Brain microvascular endothelial cell (primary cell): ENCODE measurements at places on chromosomes 5 and 9.

DNA sequence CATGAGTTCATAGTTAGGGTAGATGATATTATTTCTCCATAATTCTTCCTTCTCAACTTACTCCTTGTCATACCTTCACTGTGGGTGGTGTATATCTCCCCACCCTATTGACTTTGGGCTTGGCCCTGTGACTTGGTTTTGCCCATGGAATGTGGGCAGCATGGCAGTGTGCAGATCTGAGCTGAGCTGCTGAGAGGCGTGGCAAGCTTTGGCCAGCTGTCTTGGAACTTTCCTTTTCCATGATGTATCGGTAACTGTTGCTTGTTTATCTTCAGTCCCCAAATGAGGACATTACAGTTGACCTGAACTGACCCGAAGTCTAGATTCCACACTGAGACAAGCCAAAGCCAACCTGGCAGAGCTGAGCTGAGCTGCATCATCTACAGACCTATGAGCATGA, 70.4 kb downstream of the RALGPS1 start:
- DNase-seq = no peak

GRCh38 chr9:133273098-133273497, 1.9 kb downstream of the ABO start:
- no peak for DNase-seq

DNA sequence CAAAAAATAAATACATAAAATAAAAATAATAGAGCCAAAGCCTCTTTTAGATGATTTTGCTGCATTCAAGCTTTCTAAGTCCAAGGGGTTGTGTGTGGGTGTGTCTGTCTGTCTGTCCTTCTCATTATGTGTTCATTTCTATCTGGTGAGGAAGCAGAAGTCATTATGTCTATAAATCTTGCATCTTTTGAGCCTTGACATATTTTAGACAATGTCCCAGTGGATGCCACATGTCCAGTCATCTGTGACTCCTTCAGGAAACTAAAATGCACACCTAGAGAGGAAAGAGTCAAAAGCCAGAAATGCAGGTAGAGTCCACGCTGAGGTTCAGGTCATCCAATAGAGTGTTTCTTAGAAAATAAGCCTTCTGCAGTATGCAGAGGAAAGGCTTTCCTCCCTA, 80.9 kb downstream of the GALNT10 start:
- no peak for DNase-seq

DNA sequence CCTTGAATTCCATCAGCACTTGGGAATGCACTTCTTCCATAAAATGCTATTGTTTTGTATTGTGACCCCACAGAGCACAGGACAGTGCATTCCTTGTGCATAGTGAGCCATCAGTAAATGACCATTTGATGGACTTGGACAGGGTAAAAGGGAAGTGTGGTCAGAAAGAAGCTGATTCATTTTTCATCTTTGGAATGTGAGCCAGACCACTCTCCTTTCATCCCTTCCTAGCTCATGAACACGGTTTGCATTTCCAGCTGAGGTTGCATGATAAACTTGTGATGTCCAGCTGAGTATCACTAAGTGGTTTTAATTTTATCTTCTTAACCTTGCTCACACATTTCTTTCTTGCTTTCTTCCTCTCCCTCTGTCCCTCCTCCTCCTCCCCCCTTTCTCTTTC, 101.3 kb downstream of the NUDT12 start:
- DNase-seq = peak; percentile 78

DNA sequence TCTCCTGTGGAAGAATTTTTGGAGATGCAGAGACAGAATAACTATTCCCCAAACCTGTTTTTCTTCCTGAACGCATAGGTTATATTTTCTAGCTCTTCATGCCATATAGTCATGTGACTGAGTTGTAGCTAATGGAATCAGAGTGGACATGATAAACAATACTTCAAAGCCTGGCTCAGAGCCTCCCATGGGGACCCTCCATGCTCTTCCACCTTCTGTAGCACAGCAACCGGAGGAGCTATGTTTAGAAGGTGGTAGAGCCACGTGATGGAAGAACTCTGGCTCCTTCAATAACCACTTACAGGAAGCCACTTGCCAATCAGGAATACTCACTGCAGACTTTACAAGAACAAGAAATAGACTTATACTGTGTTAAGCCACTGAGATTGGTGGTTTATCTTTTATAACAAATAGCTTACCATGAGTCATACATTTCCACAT, 39.2 kb downstream of the NADK2 start:
- DNase-seq = peak; percentile 36

- DNase-seq = peak; percentile 8
These were observed 57.7 kb downstream of the GPBP1 start for GRCh38 chr5:57231607-57232006.

GRCh38 chr5:157516626-157517325, 56.8 kb downstream of the NIPAL4 start:
- peak; percentile 89 for DNase-seq

GRCh38 chr9:133987946-133988665, 4.0 kb downstream of the VAV2 start:
- DNase-seq = no peak

GRCh38 chr5:97363577-97363976, 180.5 kb upstream of the RIOK2 start:
- DNase-seq = no peak

- no peak for DNase-seq
These were observed 12.0 kb downstream of the TTC1 start for GRCh38 chr5:160020964-160021363.

GRCh38 chr9:77661566-77662085, 13.5 kb upstream of the GNA14 start:
- no peak for DNase-seq

DNA sequence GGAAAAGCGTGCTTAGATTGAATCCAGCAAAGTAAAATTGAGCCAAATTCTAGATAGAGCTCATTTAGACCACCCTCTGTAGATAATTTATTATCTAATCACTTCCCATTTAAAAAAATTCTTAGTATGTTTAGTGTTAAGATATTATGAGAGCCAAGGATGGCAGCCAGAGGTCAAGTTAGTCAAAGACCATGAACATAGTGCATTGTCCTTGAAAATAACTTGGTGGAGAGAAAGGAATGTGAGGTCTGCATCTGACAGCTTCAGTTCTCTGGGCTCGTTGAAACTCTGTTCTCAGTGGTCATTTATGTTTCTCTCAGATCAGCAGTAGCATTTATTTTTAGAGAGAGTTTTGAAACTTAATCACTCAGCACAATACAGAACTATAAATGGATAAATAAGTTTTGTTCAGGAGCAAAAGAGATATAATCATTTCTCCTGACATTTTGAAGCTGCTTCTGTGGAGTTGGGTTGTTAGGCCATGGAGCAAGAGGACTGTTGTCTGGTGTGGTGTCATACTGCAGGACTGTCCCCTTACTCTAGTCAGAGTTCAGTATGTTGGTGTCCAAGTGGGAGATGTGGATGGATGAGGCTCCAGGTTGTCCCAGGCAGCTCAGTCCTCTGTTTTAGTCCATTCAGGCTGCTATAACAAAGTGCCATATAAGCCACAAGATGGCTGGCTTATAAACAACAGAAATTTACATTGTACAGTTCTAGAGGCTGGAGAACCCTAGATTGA, 337.7 kb downstream of the FBXL7 start:
- DNase-seq = no peak

DNA sequence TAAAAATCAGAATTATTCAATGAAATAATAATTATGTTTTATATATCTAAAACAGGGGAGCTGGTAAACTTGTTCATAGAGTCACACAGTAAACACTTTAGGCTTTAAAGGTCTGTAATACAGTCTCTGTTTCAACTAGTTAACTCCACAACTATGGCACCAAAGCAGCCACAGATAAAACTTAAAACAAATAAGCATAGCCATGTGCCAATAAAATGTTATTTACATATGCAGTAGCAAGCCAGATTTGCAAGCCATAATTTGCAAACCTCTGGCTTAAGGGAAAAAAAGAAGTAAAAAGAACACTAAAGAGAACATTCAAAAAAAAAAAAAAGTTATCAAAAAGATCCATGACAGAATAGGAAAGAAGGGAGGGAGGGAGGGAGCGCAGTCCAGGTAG, 24.9 kb downstream of the RICTOR start:
- DNase-seq = no peak

DNA sequence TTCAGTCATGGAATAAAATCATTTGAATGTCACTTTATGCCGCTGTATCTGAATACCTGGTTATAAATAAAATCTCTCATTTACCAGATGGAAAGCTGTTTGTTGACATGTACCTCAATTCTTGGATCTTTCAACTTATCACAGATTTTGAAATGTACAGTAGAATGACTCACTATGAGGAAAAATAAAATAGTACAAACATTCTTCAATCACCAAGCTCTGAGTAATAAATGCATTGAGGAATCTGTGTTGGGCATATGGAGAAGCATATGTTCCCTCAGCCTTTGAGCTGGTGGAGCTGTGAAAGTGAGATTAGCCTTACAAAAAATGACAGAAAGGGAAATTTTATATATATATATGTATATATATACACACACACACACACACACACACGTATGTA, 175.4 kb downstream of the KIAA0825 start:
- DNase-seq = no peak

DNA sequence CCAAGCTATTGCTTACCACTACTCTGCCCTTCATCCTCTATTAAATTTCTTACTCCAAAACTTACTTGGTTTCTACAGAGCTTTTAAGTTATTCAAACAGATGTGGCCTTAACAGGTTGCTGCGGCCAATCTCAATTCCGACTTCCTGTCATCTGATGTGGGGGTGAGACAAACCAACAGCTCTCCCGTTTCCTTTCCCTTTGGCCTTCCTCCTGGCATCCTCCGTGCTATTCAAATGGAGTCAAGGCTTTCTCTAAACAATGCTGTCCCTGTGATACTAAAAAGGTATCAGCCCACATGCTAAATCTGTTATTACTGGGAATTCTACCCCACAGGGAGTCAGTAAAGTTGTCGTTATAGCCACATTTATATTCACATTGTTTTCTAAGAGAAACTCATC, 11.8 kb downstream of the RBM18 start:
- DNase-seq = no peak

GRCh38 chr9:7115606-7116005, 357.8 kb downstream of the KDM4C start:
- DNase-seq = no peak

GRCh38 chr9:35700031-35700430, 10.3 kb upstream of the TPM2 start:
- no peak for DNase-seq

GRCh38 chr5:168746893-168747640, 167.9 kb upstream of the PANK3 start:
- DNase-seq = no peak

DNA sequence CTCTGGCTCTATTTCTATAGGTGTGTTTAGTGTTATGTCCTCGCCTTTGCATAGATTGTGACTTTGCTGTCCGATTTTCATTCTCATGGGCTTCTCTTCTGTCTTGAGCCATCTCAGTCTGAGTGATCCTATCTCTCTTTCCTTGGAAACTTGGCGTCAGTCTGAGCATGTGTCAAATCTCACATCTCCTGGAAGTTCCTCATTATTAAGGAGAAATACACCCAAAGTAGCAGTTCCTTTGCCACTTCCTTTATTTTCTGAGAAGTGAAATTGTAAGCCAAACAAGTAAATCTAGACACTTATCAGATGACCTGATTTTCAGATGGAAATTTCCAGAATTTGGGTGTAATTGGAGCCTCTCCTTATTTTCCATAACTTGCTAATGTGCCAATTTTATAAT, 126.9 kb upstream of the ANKH start:
- DNase-seq = no peak

GRCh38 chr9:26321935-26322334, 570.7 kb downstream of the CAAP1 start:
- DNase-seq = no peak

DNA sequence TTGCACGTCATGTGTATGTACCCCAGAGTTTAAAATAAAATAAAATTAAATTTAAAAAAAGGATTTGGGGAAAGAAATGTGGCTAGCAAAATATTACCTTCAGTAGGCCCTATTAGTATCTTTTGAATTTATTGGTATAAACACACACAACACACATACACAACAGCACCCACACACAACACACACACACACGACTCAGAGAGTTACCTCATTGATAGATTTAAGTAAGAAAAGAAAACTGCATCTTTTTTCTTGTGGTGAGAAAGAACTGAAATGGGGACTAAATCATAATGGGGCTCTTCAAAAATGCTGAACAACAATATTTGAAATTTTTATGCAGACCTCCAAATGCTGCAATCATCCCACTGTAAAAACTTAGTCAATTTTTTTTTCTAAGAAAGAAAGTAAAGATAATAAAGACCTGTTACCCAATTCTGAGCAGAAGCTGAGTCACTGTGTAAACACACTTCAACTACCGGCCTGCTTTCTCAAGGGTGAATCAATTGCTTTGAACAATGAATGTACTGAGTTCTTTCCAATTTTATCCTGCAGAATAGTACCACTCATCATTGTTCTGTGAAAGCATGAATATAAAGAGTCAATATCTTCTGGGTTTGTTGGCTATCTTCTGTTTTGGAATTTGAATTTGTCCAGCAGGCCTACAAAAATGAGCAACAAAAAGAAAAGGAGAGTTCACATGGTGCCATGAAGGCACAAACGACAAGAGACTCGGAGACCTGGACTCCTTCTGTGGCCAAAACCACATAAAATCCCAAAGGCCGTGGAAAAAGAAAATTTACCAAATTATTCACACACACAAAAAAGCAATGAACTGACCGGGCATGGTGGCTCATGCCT, 57.9 kb upstream of the CCNG1 start:
- DNase-seq = peak; percentile 86

DNA sequence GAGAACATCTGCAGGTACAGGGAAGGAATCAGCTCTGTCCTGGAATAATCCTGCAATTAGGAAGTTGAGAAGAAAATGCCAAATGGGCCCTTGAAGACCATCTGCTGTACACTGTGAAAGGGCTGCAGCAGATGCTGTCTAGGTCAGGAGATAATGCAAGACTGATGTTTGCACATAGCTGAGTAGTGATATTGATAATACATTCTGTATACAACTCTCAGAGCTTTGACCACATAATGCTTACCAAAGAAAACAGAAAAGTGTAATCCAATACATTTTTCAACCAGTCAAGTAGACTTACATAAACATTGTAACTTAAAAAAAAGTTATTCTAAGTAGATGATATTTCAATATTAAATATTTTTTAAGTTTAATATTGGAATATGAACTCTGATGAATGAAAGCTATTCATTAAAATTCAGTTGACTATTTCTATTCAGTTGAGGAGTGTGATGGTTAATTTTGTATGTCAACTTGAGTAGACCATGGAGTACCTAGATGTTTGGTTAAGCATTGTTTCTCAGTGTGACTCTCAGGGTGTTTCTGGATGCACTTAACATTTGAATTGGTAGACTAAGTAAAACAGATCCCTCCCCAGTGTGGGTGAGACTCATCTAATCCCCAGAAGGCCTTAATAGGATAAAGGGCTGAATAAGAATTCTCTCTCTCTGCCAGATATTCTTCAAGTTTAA, 380.1 kb upstream of the PRR16 start:
- DNase-seq = no peak
